Renal cortical epithelial cell (primary cell): ENCODE measurements at places on chromosomes 12 and 14. TPM values are rescaled to one million over a fixed set of nuclear protein-coding genes. Genes with fewer than 3 reads are reported as not detected.

EFS gene
- 0.17 and 0.50 TPM in 2 replicates for total RNA-seq

- no peak for DNase-seq
Observed at GRCh38 chr12:72011374-72011773, 72.7 kb downstream of the TPH2 start.

OR4Q3 gene
- total RNA-seq: not detected in 2 replicates

- DNase-seq: peak; percentile 32
Observed at GRCh38 chr14:102317564-102318248, 1.8 kb upstream of the ZNF839 start.

ERBB3 gene
- total RNA-seq: 5.1 and 19.4 TPM in 2 replicates

DNA sequence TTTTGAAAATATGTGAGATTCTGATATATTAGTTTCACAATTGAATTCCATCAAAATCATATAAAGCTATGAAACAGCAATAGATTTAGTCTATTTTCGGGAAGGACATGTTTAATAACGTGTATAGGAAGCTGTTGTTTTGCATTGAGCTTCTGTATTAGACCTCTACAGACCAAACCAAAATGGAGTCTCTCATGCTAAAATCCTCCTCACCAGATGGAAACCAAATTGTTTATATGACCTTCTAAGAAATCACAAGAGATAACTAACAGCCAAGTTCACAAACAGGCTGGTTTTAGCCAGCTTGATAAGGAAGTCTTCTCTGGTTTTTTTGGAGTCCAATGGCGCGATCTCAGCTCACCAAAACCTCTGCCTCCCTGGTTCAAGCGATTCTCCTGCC lies 23.9 kb downstream of the L2HGDH start:
- no peak for DNase-seq

DBX2 gene
- total RNA-seq: not detected in 2 replicates

KLC1 gene
- 137 and 244 TPM in 2 replicates for total RNA-seq

- DNase-seq: peak; percentile 71
Observed at GRCh38 chr12:50070314-50071060, 13.1 kb downstream of the ASIC1 start.

SLC25A47 gene
- not detected in 2 replicates for total RNA-seq

VEZT gene
- 156 and 176 TPM in 2 replicates for total RNA-seq

IL26 gene
- not detected in 2 replicates for total RNA-seq

- DNase-seq: no peak
Observed at GRCh38 chr14:90107789-90108188, 46.0 kb downstream of the KCNK13 start.

TAS2R9 gene
- total RNA-seq: 0.35 TPM in 1 of 2 replicates, not detected in the other

DNA sequence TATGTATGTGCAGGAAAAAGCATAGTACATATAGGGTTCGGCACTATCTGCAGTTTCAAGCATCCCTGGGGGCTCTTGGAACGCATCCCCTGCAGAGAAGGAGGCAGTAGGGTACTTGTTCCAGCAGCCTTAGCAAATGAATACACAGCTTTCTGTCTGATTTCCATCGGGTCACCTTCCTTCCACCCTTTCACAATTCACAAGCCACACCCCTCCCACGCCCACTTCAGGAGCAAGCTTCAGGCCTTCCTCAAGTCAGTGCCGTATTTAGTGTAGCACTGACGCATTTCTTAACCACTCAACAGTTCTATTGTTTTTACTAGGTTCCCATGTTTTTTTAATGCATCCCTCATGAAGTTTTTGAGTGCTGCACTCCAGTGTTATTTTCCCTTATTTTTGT lies 64.2 kb downstream of the CLMN start:
- DNase-seq: peak; percentile 97

DNA sequence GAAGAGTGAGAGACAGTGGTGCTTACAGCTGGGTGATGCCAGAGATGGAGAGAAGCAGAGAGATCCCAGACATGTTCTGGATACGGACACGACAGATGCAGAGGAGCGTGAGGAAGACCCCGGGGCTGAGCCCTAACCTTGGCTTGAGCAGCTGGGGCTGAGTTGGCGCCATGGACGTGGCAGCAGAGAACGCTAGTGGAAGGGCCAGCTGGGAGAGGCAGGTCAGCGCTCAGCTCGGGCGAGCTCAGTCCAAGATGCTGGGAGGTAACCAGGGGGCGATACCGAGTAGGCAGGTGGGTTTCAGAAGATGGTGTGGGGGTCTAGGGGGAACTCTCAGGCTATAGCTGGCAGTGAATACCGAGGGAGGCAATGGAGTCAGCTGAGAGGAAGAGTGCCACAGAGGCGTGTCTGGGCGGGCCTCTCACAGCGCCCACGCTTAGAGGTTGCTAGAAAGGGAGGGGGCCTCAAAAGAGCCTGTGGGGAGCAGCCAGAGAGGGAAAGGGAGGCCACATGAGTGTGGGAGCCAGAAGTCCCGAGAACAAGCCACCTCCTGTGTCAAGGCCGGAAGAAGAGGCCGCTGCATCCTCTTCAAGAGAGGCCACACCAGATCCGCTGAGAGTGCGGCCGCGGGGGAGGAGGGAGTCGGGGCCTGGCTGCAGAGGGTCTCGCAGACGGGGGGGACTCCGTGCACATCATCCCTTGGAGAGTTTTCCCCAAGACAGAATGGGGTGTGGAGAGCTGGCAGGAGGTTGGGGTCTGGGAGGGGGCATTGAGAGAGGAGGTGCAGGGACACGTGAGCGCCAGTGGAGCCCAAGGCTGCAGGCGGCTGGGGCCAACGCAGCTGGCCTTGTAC lies 57.0 kb upstream of the DIO3 start:
- no peak for DNase-seq

ZNF140 gene
- total RNA-seq: 21.2 and 27.7 TPM in 2 replicates

DNA sequence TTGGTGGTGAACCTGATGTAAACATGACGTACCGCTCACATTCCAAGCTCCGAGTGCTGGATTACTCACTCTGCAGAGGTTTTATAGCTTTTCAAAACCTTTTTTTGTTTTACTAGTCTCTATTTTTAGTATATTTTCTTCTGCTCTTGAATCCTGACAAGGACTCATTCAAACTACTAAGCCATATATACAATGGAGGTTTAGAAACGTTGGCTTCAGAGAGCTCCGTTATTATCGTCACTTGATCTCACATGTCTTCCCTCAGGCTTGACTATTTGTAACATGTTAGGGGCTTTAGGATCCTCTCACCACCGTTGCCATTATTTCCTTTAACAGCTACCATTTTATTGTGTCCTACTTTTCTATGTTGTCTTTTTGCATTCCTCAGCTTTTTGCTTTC lies 1321.5 kb upstream of the FLRT2 start:
- no peak for DNase-seq

DNA sequence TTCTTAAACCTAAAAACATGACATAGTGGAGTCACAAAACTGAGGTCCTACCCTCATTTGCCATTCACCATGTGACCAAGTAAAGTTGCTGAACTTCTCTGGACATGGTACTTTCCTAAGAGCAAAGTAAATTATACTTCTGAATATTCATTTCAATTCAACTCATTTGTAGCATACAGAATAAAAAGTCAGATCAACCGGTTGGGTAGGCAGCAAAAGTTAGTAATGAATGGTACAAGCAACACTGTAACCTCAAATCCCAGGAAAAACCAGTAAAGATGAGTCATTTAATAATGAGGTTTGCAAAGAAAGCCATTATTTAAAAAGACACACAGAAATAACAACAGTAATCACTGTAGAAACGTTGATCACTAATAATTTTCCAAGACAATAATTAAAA lies 8.7 kb downstream of the POLE2 start:
- peak; percentile 69 for DNase-seq

GRCh38 chr12:71955970-71956369 lies 17.3 kb downstream of the TPH2 start:
- no peak for DNase-seq

- no peak for DNase-seq
Observed at GRCh38 chr14:35286003-35286600, 6.1 kb upstream of the PSMA6 start.

DNA sequence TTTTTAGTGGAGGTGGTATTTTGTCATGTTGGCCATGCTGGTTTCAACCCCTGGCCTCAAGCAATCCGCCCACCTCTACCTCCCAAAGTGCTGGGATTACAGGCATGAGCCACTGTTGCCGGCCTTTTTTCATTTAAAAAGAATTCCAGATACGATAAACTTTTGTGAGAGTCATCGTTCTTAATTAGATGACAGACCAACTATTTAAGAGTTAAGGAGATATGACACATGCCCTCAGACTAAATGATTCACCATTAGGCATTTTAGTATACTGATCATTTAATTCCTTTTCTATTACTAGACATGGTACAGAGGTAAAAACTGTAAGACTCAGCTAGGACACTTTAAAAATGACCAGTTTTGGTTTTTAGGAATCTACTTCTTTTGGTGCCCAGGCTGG lies 2.4 kb downstream of the ANKRD13A start:
- peak; percentile 77 for DNase-seq

DNA sequence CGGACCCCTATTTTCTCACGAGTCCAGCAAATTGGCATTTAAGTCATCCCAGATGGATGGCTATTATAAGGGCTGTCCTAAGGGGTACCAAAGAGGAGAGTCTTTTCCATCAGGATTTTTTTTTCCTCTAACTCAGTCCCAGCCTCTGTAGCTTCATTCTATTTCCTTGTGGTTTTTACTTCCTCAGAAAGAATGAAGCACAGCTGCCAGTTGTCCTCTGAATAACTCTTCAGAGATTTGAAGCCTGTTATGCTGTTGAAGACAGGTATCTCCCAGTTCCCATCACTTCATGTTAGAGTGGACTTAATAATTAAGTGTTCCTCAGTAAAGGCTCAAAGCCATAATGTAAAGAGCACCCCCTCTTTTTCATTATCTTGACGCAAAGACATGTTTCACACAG lies 48.5 kb upstream of the HOXC13 start:
- no peak for DNase-seq

GALNT16 gene
- total RNA-seq: 1.1 TPM in 1 of 2 replicates, not detected in the other

- no peak for DNase-seq
Observed at GRCh38 chr14:42163136-42163535, 556.5 kb downstream of the LRFN5 start.

GRCh38 chr12:3202734-3203446 lies 125.7 kb downstream of the TSPAN9 start:
- peak; percentile 25 for DNase-seq

GRCh38 chr12:168763-169525 lies 45.0 kb downstream of the SLC6A12 start:
- no peak for DNase-seq

POTEM gene
- total RNA-seq: not detected in 2 replicates

- DNase-seq: no peak
Observed at GRCh38 chr12:4386801-4387200, 7.3 kb upstream of the FGF23 start.

DNA sequence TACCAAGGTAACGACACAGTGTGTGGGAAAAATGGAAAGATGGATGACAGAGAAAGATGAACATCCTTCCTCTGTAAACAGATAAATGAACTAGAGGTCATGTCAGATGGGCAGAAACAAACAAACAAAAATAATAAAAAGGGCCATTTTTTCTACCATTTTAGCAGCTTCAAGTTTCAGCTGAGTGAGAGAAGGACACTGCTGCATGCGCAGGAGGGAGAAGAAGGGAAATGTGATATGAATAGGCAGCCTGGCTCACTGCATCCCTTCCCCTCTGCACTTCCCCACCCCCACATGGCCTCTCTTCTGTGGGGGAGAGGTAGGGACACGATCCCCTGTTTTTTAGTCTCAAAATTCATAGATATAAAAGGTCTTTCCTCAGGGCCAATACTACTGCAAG lies 492.0 kb downstream of the NELL2 start:
- no peak for DNase-seq

GRCh38 chr14:104202259-104203070 lies 64.1 kb downstream of the KIF26A start:
- no peak for DNase-seq

- DNase-seq: no peak
Observed at GRCh38 chr12:103024650-103025049, 67.2 kb downstream of the ASCL1 start.

GRCh38 chr12:81128930-81129554 lies 51.2 kb downstream of the ACSS3 start:
- peak; percentile 60 for DNase-seq

FOXG1 gene
- total RNA-seq: not detected in 2 replicates

SLC6A13 gene
- total RNA-seq: 1.0 and 2.9 TPM in 2 replicates

DNA sequence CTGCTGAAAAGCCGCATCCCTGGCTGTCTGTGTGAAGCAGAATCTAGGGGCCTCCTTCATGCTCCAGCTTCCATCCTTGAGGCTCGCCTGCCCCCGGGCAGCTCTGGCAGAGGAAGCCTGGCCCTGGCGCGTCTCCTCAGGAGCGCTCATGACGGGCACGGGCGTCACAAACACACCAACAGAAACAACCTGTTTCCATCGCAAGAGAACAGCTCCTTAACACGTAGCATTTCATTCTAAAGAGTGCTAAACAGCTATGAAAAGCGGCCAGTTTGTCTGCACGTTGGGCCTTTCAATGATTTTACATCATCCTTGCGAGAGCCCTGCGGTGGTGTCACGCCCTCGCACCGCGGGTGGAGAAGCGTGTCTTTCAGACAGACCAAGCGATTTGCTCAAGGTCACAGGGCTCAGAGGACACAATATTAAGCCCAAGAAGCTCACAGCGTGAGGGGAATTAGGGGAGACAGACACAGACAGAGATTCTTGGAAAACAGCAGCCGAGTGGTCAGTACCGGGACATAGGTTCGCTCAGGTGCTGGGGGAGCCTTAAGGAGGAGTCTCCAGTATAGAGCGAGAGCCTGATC lies 4.9 kb downstream of the ADGRD1 start:
- no peak for DNase-seq
